ENCODE measurements at places on chromosomes 6 and 20. TPM values are rescaled to one million over a fixed set of nuclear protein-coding genes. Genes with fewer than 3 reads are reported as not detected.

Gene UST
- 26.8 TPM for total RNA-seq

Gene IL17A
- not detected for total RNA-seq

Gene PNPLA1
- not detected for total RNA-seq

Gene SLC22A2
- total RNA-seq: under 0.01 TPM

Gene PRSS16
- total RNA-seq: 0.19 TPM

Gene CLPSL2
- total RNA-seq: not detected

Gene WFDC2
- total RNA-seq: not detected

Gene ZNF391
- 2.5 TPM for total RNA-seq

Gene SRMS
- total RNA-seq: not detected

Gene L3MBTL3
- total RNA-seq: 15.5 TPM

Gene FNDC1
- total RNA-seq: 0.19 TPM

Gene PTK6
- total RNA-seq: not detected

Gene C2
- total RNA-seq: 6.8 TPM

Gene KIF25
- 2.0 TPM for total RNA-seq

Gene AAR2
- total RNA-seq: 20.0 TPM

Gene SLC35D3
- under 0.01 TPM for total RNA-seq

Gene CCN6
- not detected for total RNA-seq

Gene CLPSL1
- total RNA-seq: not detected

Gene GPSM3
- 1.5 TPM for total RNA-seq

Gene SAPCD1
- 0.85 TPM for total RNA-seq
